ENCODE measurements at places on chromosomes 5 and 9. TPM values are rescaled to one million over a fixed set of nuclear protein-coding genes. Genes with fewer than 3 reads are reported as not detected.

- DNase-seq = no peak
Measured at GRCh38 chr5:98179791-98180755, 593.4 kb upstream of the RGMB start.

- peak; percentile 33 for DNase-seq
Measured at GRCh38 chr5:103272377-103272776, 13.8 kb downstream of the MACIR start.

- peak; percentile 41 for DNase-seq
Measured at GRCh38 chr5:118628660-118629354, 359.5 kb downstream of the DTWD2 start.

DNA sequence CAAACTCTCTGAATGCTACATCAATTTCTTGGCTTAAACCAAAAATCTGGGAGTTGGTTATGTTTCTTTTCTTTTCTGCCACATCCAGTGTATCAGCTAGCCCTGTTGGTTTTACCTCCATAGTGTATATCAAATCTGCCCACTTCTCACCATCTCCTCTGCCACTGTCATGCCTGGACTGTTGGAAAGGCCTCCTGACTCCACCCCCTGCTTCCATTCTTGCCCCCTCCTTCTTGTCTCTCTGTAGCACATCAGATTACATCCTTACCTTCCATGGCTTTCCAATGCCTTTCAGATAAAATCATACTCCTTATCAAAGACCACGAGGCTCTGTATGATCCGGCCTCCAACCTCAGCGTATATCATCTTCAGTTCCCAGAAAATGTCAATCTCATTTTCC, 35.4 kb downstream of the STXBP1 start:
- DNase-seq = no peak

- no peak for DNase-seq
Measured at GRCh38 chr9:77010527-77010926, 8.9 kb upstream of the FOXB2 start.

DNA sequence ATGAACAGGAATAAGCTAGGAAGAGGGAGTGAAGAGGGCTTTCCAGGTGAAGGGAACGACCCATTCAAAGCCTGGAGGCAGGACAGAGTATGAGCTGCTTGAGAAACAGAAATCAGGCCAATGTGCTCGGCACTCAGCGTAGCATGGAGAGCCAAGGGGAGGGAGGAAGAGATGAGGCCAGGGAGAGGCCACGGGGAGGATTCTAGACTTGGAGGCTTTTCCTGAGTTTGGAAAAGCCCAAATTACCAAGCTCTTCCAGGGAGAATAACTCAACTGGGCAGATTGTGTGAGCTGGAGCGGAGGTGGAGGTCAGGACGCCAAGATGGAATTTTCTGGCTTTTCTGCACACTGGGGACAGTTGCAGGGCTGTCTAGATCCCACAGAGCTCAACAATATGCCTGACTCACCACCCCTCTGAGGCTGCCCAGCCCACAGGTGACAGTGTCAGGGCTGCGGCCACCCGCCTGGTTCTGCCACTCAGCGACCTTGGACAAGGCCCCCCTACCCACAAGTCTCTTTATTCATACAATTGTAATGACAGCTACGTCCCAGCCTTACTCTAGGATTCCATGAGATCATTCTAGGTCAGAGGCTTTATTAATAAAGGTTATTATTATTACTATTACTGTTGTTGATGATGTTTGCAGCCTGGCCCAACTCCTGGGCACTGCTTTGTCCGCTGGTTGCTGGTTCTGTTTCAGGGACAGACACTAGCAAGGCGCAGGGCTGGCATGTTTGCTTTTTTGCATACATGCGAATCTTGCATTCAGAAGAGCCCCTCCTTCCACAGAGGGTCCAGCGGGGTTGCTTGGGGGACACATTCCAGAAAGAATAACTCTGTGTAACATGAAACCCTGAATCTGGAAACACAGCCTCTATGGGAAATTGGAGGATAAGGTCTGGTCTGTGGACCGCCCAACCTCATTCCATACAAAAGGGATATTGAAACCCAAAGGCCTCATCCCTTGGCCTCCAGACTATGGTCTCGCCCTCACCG, 9.4 kb upstream of the LMX1B start:
- DNase-seq = no peak

- peak; percentile 53 for DNase-seq
Measured at GRCh38 chr5:45402804-45403455, 293.2 kb downstream of the HCN1 start.

The ABL1 gene
- 85.1 TPM for total RNA-seq

The KIF12 gene
- 4.3 TPM for total RNA-seq

The SLC6A18 gene
- not detected for total RNA-seq
